ENCODE measurements at places on chromosomes 4 and X.

GRCh38 chrX:155262970-155263754 is 1.1 kb downstream of the RAB39B start:
- DNase-seq: no peak

DNA sequence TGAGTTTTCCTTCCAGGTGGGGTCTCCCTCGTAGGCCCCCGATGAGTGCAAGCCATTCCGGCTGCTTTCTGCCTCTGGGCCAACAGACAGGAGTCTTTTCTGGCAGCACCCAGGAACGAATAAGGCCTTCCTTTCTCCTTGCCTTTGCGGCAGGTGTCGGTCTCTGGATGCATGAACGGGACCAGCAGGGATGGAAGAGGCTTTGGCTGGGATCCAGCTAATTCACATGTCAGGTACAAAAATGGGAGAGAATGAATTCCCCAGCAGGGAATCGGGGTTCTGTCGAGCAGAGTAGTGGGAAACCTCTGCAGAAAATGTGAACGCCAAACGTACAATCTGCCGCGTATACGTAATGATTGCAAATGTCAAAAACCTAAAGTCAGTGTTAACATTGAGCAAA is 146.1 kb upstream of the TBL1X start:
- DNase-seq: no peak

GRCh38 chr4:146793727-146794126 is 151.9 kb downstream of the TTC29 start:
- DNase-seq: no peak

DNA sequence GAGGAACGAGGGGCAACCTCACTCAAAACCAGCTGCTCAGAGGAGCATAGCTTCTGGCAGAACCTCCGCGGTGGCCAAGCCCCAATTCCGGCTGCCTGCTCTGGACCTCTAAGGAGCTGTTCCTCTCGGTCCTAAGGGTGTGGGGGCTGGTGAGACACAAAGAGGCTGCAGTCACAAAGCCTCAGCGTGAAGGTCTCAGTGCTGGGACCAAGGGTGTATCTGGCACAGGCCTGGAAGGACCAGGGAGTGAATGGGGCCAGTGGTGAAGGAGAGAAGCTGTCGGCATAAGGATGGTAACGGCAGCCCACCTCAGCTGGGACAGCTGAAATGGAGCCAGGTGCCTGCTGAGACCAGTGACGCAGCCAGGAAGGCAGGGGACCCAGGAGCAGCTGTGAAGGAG is 5.3 kb downstream of the PDE6B start:
- no peak for DNase-seq

DNA sequence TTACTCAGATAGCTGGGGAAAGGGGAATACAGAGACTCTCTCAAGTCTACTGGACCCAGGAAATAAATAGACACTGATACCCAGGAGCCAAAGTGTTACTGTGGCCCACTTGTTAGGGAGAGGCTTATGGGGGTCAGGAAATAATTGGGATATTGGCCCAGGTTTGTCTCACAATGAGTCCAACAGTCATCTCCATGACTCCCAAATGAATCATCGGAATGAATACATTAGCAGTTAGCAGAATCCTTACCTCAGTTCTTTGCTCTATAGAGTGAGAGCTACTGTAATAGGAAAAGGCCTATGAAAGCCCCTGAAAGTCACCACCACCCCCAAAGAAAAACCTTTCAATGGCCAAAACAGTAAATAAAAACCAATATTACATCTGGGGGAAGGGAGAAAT is 42.4 kb upstream of the ARHGEF6 start:
- no peak for DNase-seq

GRCh38 chr4:35217331-35217730 is 1027.0 kb downstream of the ARAP2 start:
- DNase-seq: no peak

- DNase-seq: no peak
Measured at GRCh38 chr4:109365939-109366338, 63.5 kb upstream of the COL25A1 start.

DNA sequence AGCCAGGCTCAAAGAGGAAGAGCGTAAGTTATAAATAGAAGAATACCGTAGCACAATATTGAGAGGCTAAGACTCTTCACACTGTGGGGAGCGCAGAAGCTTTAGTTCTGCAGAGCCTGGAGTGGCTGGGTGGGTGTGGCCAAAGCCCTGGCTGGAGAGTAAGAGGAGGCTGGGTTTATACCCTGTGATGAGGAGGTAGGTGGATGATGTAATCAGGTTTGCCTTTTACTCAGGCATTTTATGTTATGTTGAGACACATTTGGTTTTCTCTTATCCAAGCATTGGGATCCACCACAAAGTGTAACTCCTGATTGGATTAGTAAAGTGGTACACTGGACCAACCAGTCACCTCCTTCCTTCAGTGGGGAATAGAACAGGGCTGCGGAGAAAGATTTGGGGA is 13.9 kb downstream of the CDS1 start:
- no peak for DNase-seq
